Right renal cortex interstitium (tissue), 3 donors: ENCODE measurements at places on chromosomes 13 and 19. TPM values are rescaled to one million over a fixed set of nuclear protein-coding genes. Genes with fewer than 3 reads are reported as not detected.

IL4I1 gene
- 3.2 TPM for polyA plus RNA-seq

PSG5 gene
- polyA plus RNA-seq = not detected

ZSCAN22 gene
- 3.5 TPM for polyA plus RNA-seq

RFPL4A gene
- not detected for polyA plus RNA-seq

OLFM4 gene
- polyA plus RNA-seq = 0.65 TPM

FAM124A gene
- polyA plus RNA-seq = 4.5 TPM

CEACAM16 gene
- polyA plus RNA-seq = not detected

- DNase-seq = no peak
Measured at GRCh38 chr13:97308735-97309429, 86.7 kb downstream of the MBNL2 start.

DNA sequence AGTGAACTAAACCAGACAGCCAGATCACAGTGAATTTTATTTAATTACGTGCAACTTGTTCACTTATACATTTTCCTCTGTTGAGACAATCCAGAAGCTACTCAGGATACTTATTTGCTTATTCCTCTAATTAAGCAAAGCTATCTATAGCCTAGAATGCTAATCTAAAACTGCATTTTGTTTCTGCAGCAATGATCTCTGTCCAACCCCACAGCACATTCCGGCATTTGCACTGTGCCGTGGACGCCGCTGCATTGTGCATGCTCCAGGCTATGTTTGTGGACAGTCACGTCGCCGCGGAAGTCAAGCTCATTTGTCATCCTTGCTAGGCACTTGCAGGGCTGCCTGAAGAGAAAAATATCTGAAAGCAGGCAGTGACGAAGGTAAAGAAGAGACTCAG, 406.9 kb downstream of the RFC3 start:
- DNase-seq = no peak

GRCh38 chr19:1243768-1244692, 2.5 kb downstream of the ATP5F1D start:
- no peak for DNase-seq

- DNase-seq = no peak
Measured at GRCh38 chr19:35903550-35904179, 1.3 kb downstream of the HCST start.

DNA sequence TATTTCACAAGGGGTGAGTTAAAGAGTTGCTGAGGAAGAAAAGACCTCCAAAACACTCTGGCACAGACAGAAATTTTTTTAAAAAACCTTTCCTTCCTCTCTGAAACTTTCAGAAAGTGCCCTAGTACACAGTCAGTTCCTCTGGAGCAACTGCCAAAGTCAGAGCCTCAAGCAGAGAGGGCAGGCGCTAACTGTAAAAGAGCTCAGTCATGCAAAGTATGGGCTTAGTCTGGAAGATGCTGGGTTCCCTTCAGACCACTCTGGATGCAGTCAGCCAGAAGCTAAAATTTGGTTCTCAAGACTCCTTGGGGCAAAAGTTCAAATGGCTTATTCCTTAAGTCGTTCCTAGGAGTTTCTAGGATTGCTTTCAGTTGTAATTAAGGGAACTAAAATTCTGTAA, 671.6 kb downstream of the PCDH9 start:
- no peak for DNase-seq

DNA sequence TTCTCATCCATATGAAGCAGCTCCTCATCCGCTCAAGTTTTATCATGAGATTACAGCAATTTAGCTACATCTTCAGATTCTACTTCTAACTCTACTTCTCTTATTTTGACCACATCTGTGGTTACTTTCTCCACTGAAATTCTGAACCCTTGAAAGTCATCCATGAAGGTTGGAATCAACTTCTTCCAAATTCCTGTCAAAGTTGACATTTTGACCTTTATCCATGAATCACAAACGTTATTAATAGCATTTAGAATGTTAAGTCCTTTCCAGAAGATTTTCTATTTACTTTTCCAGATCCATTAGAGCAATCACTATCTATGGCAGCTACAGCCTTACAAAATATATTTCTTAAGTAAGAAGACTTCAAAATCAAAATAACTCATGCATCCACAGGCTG, 421.7 kb upstream of the GPC6 start:
- no peak for DNase-seq

DNA sequence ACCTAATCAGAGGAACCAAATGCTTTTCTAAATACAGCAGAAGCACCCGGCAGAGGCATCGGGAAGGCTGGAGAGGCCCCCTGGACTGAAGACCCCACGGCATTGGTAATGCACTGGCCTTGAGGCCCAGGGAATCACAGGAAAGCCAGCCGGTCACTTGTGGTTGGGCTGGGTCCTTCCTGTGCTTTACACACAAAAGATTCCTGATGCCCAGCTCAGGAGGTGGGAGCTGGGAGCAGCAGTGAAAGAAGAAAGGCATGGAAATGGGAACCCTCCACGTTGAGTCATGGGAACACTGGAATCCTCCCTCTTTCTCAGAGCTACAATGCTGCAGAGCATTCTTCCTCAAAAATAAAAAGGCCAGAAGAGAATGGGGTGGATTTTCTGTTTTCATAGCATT, 126.4 kb downstream of the TNFRSF19 start:
- DNase-seq = no peak

DNA sequence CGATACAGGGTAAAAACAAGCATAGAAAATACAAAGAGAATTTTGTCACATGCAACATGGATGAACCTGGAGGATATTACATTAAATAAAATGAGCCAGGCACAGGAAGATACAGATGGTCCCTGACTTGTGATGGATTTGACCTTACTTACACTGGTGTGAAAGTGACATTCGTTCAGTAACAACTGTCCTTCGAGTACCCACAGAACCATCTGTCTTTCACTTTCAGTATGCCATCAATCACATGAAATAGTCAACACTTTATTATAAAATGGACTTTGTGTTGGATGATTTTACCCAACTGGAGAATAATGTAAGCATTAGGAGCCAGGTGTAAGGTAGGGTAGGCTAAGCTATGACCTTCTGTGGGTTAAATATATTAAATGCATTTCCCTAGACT, 51.5 kb downstream of the ZNF787 start:
- DNase-seq = no peak

DNA sequence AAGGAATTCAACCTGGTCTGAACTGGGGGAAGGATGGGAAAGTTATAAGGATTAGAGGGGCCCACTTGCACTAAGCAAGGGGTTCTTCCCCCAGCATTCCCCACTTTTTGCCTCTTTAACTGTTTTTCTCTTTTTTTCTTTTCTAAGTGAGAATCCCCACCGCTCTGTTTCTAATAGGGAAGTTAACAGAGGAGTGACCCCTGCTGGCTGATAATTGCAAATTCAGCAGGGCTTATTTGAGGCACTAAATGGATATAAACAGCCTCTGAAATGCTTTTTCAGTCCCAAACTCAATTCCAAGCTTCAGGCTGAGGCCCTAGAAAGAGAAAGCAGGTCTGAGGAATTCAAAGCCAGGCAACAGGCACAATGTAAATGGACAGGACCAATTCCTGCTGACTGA, 38.2 kb upstream of the CEACAM21 start:
- no peak for DNase-seq

GRCh38 chr13:100608906-100609305, 20.3 kb upstream of the GGACT start:
- DNase-seq = no peak

DNA sequence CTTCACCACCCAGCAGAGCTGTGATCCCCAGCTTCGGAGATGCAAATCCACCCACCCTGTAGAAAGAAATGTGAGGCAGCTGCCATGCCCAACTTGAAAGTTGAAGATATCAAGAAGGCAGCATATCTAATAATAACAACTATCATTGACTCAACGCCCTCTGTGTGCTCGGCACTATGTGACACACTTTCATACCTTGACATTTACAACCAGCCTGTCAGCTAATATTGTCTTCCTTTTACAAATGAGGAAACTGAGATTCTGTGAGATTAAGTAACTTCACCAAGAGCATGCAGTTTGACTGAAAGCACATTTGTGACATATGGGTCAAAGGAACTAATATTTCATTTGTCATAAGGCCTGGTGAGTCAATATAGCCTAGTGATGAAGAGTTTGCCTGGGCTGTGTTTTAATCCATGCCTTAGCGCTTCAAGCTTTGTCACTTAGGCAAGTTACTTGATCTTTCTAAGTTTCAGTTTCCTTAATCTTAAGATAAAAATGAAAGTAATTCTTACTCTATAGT, 137.0 kb downstream of the FLT1 start:
- DNase-seq = no peak

DNA sequence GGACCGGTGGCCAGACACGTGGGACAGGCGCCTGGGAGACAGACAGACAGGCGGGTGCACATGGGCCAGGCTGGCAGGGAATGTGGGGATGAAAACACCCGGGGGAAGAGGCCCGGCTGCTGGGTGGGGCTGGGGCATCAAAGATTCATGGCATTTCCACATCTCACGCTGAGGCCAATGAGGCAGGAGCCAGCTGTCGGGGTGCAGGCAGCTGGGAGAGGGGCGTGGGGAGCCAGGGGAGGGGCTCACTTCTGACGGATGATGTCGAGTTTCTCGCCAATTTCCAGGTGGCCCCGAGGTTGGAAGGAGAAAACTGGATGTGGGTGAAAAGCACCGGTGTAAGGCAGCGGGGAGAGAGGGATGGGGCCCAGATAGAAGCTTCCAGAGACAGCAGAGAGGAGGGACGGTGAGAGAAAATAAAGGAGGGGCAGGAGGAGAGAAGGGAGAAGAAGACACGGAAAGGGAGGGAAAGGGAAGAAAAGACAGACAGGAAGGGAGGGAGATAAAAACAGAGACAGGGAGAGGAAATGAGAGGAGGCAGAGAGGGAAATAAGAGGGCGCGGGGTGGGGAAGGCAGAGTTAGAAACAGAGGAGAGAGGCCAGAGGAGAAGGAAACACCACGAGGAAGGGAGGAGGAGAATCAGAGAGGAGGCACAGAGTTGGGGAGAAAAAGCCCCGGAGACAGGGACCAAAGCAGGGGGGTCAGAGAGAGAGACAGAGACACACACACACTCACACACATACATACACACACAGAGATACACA, 8.0 kb upstream of the CCER2 start:
- no peak for DNase-seq

DNA sequence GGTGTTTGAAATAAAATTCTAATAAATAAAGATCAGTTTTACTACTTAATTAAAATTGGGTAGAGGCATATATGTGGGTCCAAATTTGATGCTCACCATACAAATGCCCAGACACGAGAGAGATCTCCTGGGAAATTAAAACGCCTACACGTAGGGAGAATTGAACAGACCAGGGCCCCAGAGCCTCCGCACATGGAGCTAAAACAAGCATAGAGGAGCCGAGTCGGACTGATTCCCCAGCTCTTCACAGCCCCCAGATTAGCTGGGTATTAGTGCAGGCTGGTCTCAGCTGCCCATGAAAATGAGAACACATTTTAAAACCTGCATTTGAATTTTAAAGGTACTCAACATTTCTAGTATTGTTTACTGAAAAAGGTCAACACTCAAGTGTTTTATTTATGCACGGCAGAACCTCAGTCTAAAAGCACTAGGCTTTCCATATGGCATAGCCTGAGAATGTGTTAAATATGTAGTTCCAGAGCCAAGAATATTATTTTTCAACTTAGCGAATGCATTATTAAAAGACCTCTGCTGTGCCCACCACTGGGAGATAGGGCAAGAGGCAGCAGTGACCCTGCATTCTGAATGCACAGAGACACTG, 344.8 kb downstream of the ENOX1 start:
- DNase-seq = no peak

- no peak for DNase-seq
Measured at GRCh38 chr13:100836711-100837110, 162.1 kb upstream of the TMTC4 start.

- DNase-seq = no peak
Measured at GRCh38 chr19:795073-795611, 2.1 kb upstream of the PTBP1 start.

DNA sequence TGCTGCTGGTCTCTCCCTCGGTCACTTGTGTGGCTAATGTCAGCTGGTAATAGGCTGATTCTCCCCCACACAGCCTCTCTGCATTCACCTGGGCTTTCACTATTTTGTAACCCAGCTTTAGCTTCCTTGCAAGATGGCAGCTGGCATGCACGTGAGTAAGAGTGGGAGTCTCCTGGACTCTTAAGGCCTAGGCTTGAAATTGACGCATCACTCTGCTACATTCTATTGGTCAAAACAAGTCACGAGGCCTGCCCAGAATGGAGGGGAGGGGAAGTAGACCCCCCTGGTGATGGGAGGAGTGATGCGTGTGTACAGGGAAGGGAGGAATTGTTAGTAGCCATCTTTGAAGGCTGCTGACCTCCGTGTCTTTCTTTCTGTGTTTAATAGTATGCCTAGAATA, 24.9 kb upstream of the PNMA8B start:
- no peak for DNase-seq

GRCh38 chr13:67228916-67229315, 1.2 kb downstream of the PCDH9 start:
- no peak for DNase-seq

GRCh38 chr19:5108123-5108596, 139.2 kb downstream of the KDM4B start:
- no peak for DNase-seq

- no peak for DNase-seq
Measured at GRCh38 chr13:110485604-110486003, 75.9 kb downstream of the RAB20 start.

GRCh38 chr13:70391678-70392077, 283.4 kb upstream of the KLHL1 start:
- no peak for DNase-seq

- DNase-seq = no peak
Measured at GRCh38 chr19:36417752-36418286, 625 bp downstream of the ZFP82 start.

- DNase-seq = no peak
Measured at GRCh38 chr19:23052349-23052748, 49.4 kb upstream of the ZNF728 start.

GRCh38 chr13:49220036-49220855, at the start of gene MLNR:
MLNR (plus strand) TSS chr13:49220338; CDS start chr13:49220338, 0 bp downstream.
- DNase-seq = no peak

GRCh38 chr19:1252821-1253513, 4.6 kb downstream of the MIDN start:
- DNase-seq = no peak

- DNase-seq = no peak
Measured at GRCh38 chr13:31409678-31410356, 210.0 kb downstream of the B3GLCT start.

GRCh38 chr19:50778906-50779430, 8.7 kb downstream of the GPR32 start:
- no peak for DNase-seq
